Karpas-422 (cell line): ENCODE measurements at places on chromosomes 2 and 18. TPM values are rescaled to one million over a fixed set of nuclear protein-coding genes. Genes with fewer than 3 reads are reported as not detected.

GRCh38 chr2:72619626-72620025 is 206.2 kb downstream of the EXOC6B start:
- no peaks in the 10 kb centered on the region for H3K4me1 ChIP-seq
- H3K27ac ChIP-seq = no peak overlapping the region
- no peak overlapping the region for H3K4me3 ChIP-seq
- no peaks in the 10 kb centered on the region for H3K36me3 ChIP-seq

- H3K4me1 ChIP-seq = peaks cover 4% of the 10 kb centered on the region; the same call in 1 of the 2 replicates
- no peak overlapping the region for H3K4me3 ChIP-seq
- no peaks in the 10 kb centered on the region for H3K27me3 ChIP-seq
- DNase-seq = no peak
These were observed 29.7 kb downstream of the MGAT4A start for GRCh38 chr2:98701230-98701629.

Gene RBKS
- total RNA-seq = 0.90 and 1.6 TPM in 2 replicates

GRCh38 chr2:74428675-74429074 is 7.1 kb downstream of the WDR54 start:
- H3K4me1 ChIP-seq = peaks cover 9% of the 10 kb centered on the region
- peaks cover 15% of the 10 kb centered on the region for H3K36me3 ChIP-seq
- no peak overlapping the region for H3K27ac ChIP-seq
- no peak for DNase-seq
- H3K4me3 ChIP-seq = no peak overlapping the region

DNA sequence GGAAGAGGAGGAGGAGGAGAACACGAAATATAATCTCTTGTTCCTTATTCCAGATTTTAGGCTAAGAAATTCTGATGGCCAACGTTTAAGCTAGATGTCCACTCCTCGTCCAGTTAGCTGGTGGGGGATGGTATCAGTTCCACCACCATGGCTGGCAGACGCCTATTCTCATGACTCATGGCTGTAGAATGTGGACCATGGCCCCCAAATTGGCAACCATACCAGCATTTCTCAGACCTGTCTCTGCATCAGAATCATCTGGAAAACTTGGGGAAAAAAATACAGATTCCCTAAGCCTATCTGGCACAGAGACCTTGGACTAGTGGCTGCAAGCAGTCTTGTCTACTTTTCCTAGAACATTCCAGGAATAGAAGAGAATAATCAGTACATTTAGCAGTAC is 267.7 kb upstream of the SIX2 start:
- H3K27ac ChIP-seq = no peak overlapping the region
- H3K4me1 ChIP-seq = peaks cover 6% of the 10 kb centered on the region
- H3K4me3 ChIP-seq = no peak overlapping the region
- DNase-seq = no peak
- H3K36me3 ChIP-seq = no peaks in the 10 kb centered on the region

Gene SPC25
- total RNA-seq = 5.4 and 17.5 TPM in 2 replicates

Gene KIAA2012
- 0.29 and 0.89 TPM in 2 replicates for total RNA-seq

GRCh38 chr2:60966507-60967405 is 50.8 kb upstream of the PEX13 start:
- H3K27ac ChIP-seq = peak overlapping the region; percentile 75
- H3K4me3 ChIP-seq = peak overlapping the region; percentile 14

GRCh38 chr2:15945909-15946705 is 5.8 kb downstream of the MYCN start:
- H3K36me3 ChIP-seq = no peaks in the 10 kb centered on the region
- DNase-seq = no peak
- no peaks in the 10 kb centered on the region for H3K27me3 ChIP-seq
- no peak overlapping the region for H3K27ac ChIP-seq

DNA sequence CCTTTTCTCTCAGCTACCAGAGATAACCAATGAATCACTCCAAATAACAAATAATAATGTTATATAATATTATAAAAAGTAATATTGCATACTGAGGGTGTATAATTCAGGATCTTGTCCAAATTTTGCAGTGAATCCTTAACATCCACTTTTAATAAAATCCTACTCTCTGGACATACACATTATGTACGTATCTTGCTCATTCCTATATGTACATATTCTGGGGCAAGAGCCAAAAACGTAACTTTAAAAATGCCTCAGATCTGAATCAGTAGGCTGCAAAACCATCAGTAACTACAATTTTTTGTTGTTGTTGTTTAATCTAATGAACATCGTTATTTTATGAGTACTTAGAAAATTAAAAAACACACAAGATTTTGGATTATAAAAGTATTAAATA is 65.3 kb downstream of the SMAD2 start:
- no peak for DNase-seq
- no peak overlapping the region for H3K4me3 ChIP-seq
- peaks cover 91% of the 10 kb centered on the region for H3K36me3 ChIP-seq
- no peaks in the 10 kb centered on the region for H3K27me3 ChIP-seq

Gene PLCL1
- not detected in 2 replicates for total RNA-seq

GRCh38 chr18:10060469-10060782 is 146.6 kb downstream of the VAPA start:
- peaks cover 5% of the 10 kb centered on the region; the same call in 1 of the 2 replicates for H3K4me1 ChIP-seq
- DNase-seq = no peak

- no peaks in the 10 kb centered on the region for H3K36me3 ChIP-seq
- no peaks in the 10 kb centered on the region; the same call in 1 of the 2 replicates for H3K4me1 ChIP-seq
- H3K27ac ChIP-seq = no peak overlapping the region
These were observed 143.4 kb downstream of the UBE2E3 start for GRCh38 chr2:181123798-181124231.

DNA sequence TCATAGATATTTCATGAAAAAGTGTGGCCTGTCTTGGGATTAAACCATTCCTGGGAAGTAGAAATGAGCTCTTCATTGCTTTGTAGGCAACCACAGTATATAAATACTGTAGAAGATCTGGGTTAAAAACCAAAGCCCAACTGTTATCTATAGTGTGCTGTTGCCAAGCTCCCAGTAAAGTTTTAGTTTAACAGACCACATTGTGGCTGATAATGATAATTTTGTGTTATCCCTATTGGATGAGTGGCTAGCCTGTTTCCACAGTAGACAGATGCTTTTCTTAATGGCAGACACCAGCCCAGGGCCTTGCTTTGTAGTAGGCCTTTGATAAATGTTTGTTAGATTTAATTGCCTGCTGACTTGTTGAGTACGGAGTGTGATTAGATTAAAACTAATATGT is 52.1 kb downstream of the FMNL2 start:
- H3K36me3 ChIP-seq = no peaks in the 10 kb centered on the region
- no peaks in the 10 kb centered on the region for H3K4me1 ChIP-seq
- no peak overlapping the region for H3K4me3 ChIP-seq
- no peak overlapping the region for H3K27ac ChIP-seq

DNA sequence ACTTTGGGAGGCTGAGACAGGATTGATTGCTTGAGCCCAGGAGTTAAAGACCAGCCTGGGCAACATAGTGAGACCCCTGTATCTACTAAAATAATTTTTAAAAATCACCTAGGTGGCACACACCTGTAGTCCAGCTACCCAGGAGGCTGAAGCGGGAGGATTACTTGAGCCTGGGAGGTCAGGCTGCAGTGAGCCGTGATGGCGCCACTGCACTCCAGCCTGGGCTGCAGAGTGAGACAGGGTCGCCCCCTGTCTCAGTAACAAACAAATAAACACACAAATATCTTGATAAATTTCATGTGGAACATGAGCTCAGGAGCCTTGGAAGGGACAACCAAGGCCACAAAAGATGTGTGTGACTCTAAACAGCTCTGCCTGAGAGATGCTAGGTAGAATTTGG is 11.7 kb upstream of the ANKRD53 start:
- H3K36me3 ChIP-seq = no peaks in the 10 kb centered on the region
- no peak overlapping the region for H3K27ac ChIP-seq
- no peak overlapping the region for H3K4me3 ChIP-seq
- peaks cover 9% of the 10 kb centered on the region for H3K4me1 ChIP-seq
- DNase-seq = no peak
- H3K27me3 ChIP-seq = no peaks in the 10 kb centered on the region

DNA sequence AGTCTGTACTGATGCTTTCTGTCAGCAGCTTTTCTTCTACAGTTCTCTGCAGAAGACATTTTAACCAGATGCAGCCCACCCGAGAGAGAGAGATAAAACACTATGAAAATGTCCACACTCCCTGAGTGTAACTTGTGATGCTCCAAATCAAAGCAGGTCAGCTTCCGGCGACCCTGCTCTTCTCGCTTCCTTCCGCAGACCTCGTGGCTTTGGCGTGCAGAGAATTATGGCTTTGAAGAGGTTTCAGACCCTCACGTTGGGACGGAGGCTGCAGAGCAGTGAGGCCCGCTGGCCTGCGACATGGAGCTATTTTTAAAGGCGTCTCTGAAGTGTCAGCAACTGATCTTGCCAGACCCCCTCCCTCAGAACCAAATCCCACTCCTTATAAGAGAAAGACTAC is 41.8 kb downstream of the TMEM163 start:
- no peaks in the 10 kb centered on the region for H3K4me1 ChIP-seq
- no peak overlapping the region for H3K27ac ChIP-seq
- no peak overlapping the region for H3K4me3 ChIP-seq
- H3K36me3 ChIP-seq = no peaks in the 10 kb centered on the region

DNA sequence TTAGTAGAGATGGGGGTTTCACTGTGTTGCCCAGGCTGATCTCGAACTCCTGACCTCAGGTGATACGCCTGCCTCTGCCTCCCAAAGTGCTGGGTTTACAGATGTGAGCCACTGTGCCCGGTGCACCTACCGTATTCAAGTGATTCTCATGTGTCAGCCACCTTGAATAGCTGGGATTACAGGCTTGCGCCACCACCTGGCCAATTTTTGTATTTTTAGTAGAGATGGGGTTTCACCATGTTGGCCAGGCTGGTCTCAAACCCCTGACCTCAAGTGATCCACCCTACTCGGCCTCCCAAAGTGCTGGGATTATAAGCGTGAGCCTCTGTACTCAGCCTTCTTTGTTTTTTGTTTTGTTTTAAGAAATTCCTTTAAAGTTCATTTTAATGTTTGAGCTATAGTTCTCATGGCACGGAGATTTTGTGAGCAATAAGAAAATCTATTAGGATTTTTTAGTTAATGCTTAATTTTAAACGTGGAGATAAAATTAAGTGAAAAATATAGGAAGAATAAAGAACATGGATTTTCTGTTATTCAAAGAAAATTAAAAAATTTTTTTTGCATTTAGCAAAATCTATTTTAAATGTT is 242.6 kb downstream of the PHLPP1 start:
- no peaks in the 10 kb centered on the region for H3K36me3 ChIP-seq
- no peak overlapping the region for H3K27ac ChIP-seq
- H3K4me1 ChIP-seq = no peaks in the 10 kb centered on the region
- DNase-seq = peak; percentile 75
- H3K4me3 ChIP-seq = no peak overlapping the region
- no peaks in the 10 kb centered on the region for H3K27me3 ChIP-seq

GRCh38 chr18:73737990-73738389 is 409.6 kb downstream of the FBXO15 start:
- no peaks in the 10 kb centered on the region for H3K36me3 ChIP-seq
- no peak overlapping the region for H3K4me3 ChIP-seq
- H3K27me3 ChIP-seq = no peaks in the 10 kb centered on the region
- H3K27ac ChIP-seq = no peak overlapping the region
- no peaks in the 10 kb centered on the region for H3K4me1 ChIP-seq

DNA sequence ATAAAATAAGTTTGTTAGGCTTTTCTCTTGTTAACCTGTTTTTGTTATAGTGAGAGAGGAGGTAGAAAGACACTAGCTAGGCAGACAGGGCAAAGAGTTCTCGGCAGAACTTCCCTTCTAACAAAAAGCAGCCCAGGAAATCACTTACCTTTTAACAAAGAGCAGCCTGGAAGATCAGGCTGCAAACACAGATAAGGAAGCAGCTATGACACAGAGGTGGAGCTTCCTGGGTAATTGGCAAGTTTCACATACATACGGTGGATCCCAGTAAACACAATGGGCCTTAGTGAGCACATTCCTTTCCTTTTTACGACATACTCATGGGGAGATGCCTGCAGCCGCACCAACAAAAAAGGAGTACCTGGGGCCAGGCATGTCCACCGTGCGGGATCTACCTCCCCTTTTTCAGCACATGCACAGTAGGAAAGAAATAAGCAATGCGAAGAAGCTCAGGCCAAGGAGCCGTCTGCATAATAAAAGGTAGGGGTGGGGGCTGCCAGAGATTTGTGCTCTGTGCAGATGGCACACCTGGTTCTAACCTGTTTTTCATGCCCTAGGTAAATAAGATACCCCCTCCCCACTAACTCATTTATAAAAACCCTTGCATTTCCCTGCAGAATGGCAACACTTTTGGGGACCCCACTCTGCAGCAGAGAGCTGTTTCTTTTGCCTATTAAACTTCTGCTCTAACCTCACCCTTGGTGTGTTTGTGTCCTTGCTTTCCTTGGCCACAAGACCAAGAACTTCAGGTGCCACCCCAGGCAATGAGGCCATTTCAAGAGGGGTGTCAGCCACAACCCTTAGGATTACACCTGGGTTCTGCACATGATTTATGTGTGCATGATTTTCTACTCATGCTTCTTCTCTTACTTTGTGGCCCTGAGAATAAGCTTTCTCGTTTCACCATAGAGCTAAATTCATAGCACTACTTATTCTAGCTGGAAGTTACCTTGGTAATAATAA is 26.5 kb downstream of the MDH1 start:
- no peaks in the 10 kb centered on the region for H3K4me1 ChIP-seq
- no peak overlapping the region for H3K27ac ChIP-seq
- H3K27me3 ChIP-seq = no peaks in the 10 kb centered on the region
- no peaks in the 10 kb centered on the region for H3K36me3 ChIP-seq
- H3K4me3 ChIP-seq = no peak overlapping the region
- DNase-seq = no peak

GRCh38 chr2:8554296-8554806 is 127.5 kb upstream of the ID2 start:
- H3K27me3 ChIP-seq = no peaks in the 10 kb centered on the region
- H3K36me3 ChIP-seq = no peaks in the 10 kb centered on the region
- no peak overlapping the region for H3K27ac ChIP-seq
- H3K4me1 ChIP-seq = peaks cover 23% of the 10 kb centered on the region
- no peak for DNase-seq

DNA sequence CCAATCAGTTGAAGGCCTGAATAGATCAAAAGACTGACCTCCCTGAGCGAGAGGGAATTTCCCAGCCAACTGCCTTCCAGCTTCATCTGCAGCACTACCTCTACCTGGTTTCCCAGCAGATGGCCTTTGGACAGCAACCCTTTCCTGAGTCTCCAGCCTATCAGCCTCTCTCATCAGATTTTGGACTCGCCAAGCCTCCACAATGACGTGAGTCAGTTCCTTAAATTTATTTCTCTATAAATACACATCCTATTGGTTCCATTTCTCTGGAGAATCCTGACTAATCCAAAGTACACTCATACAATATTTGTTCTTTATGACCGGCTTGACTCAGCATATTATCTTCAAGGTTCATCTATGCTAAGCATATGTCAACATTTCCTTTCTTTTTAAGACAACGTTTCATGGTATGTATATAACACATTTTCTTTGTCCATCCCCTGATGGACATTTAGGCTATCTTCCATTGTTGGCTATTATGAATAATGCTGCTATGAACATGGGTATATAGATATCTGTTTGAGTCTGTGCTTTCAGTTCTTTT is 294.6 kb downstream of the LRATD1 start:
- H3K36me3 ChIP-seq = no peaks in the 10 kb centered on the region
- H3K27me3 ChIP-seq = 0 out of 2 replicates have a peak, but pooled peaks cover 3% of the 10 kb centered on the region
- DNase-seq = no peak
- H3K27ac ChIP-seq = no peak overlapping the region
- H3K4me3 ChIP-seq = no peak overlapping the region
- H3K4me1 ChIP-seq = peaks cover 18% of the 10 kb centered on the region

Gene ZNF521
- not detected in 2 replicates for total RNA-seq
